ENCODE measurements at places on chromosomes 13 and 19. TPM values are rescaled to one million over a fixed set of nuclear protein-coding genes. Genes with fewer than 3 reads are reported as not detected.

GGN gene
- 0.92 TPM for polyA plus RNA-seq

C2CD4C gene
- polyA plus RNA-seq: 0.99 TPM

ZNF610 gene
- 4.2 TPM for polyA plus RNA-seq

GAPDHS gene
- polyA plus RNA-seq: not detected

ZNF91 gene
- polyA plus RNA-seq: 16.3 TPM

LILRB3 gene
- polyA plus RNA-seq: 1.4 TPM

CGB5 gene
- not detected for polyA plus RNA-seq

PINLYP gene
- 41.8 TPM for polyA plus RNA-seq

HRC gene
- polyA plus RNA-seq: 4.2 TPM

GNG14 gene
- polyA plus RNA-seq: not detected

UBE2L5 gene
- polyA plus RNA-seq: not detected

CEACAM3 gene
- not detected for polyA plus RNA-seq

MYADM gene
- polyA plus RNA-seq: 13.1 TPM

ZNF880 gene
- polyA plus RNA-seq: 10.9 TPM

IL12RB1 gene
- 0.45 TPM for polyA plus RNA-seq

PTH2 gene
- not detected for polyA plus RNA-seq

NLRP5 gene
- polyA plus RNA-seq: not detected

MEX3D gene
- 5.4 TPM for polyA plus RNA-seq

FXYD7 gene
- polyA plus RNA-seq: not detected

PALM gene
- 92.3 TPM for polyA plus RNA-seq

CYP4F12 gene
- 10.2 TPM for polyA plus RNA-seq

KLK12 gene
- polyA plus RNA-seq: not detected

LTBP4 gene
- 52.1 TPM for polyA plus RNA-seq

NKPD1 gene
- not detected for polyA plus RNA-seq

FREM2 gene
- polyA plus RNA-seq: 3.6 TPM

ZNF724 gene
- polyA plus RNA-seq: not detected

NPAS1 gene
- 1.7 TPM for polyA plus RNA-seq

IFNL1 gene
- polyA plus RNA-seq: not detected

TUBA3C gene
- polyA plus RNA-seq: not detected

FCER2 gene
- polyA plus RNA-seq: not detected

Data from kidney (tissue), 22 donors.